ENCODE measurements at places on chromosomes 13 and 19. TPM values are rescaled to one million over a fixed set of nuclear protein-coding genes. Genes with fewer than 3 reads are reported as not detected.

Gene PAF1
- polyA plus RNA-seq, result 27.4 TPM

Gene FBXO46
- polyA plus RNA-seq, result 14.4 TPM

Gene OR10H1
- polyA plus RNA-seq, result not detected

Gene KCTD12
- 29.4 TPM for polyA plus RNA-seq

Gene ZNF90
- polyA plus RNA-seq, result 2.9 TPM

Gene ALOX5AP
- 58.5 TPM for polyA plus RNA-seq

Gene NXNL1
- polyA plus RNA-seq, result not detected

Gene ERICH4
- polyA plus RNA-seq, result not detected

Gene SIGLEC5
- polyA plus RNA-seq, result not detected

Gene ONECUT3
- not detected for polyA plus RNA-seq

Gene IL4I1
- 6.4 TPM for polyA plus RNA-seq

Gene FFAR1
- 0.52 TPM for polyA plus RNA-seq

Gene ZNF285
- 1.4 TPM for polyA plus RNA-seq

Gene MEGF8
- 2.3 TPM for polyA plus RNA-seq

Gene SAE1
- polyA plus RNA-seq, result 53.3 TPM

Gene CCL25
- 0.51 TPM for polyA plus RNA-seq

Gene VAV1
- 48.8 TPM for polyA plus RNA-seq

Gene MICOS13
- polyA plus RNA-seq, result 78.0 TPM

Gene ZNF878
- polyA plus RNA-seq, result not detected

Gene ZNF91
- 8.4 TPM for polyA plus RNA-seq

Gene CSNK1G2
- 120 TPM for polyA plus RNA-seq

Gene PDE4A
- polyA plus RNA-seq, result 2.1 TPM

Gene TSKS
- polyA plus RNA-seq, result 1.0 TPM

Gene CCDC169
- polyA plus RNA-seq, result 0.10 TPM

Gene BRME1
- polyA plus RNA-seq, result 2.7 TPM

Gene DOCK6
- polyA plus RNA-seq, result 12.5 TPM

Gene ZNF844
- 2.0 TPM for polyA plus RNA-seq

Gene LAIR2
- 3.5 TPM for polyA plus RNA-seq

Gene ALDH16A1
- 54.9 TPM for polyA plus RNA-seq

Gene CYP2F1
- polyA plus RNA-seq, result not detected

Gene C13orf42
- polyA plus RNA-seq, result not detected

Gene GPR12
- polyA plus RNA-seq, result 0.04 TPM

Gene ZNF135
- polyA plus RNA-seq, result 4.8 TPM

Gene KLK12
- 0.16 TPM for polyA plus RNA-seq

Gene GRIK5
- polyA plus RNA-seq, result 1.4 TPM

Gene ZNF440
- 2.6 TPM for polyA plus RNA-seq

Gene PLIN4
- polyA plus RNA-seq, result 0.27 TPM

Gene PSG6
- polyA plus RNA-seq, result not detected

Gene CGB7
- polyA plus RNA-seq, result 0.03 TPM

Gene RDH8
- not detected for polyA plus RNA-seq

Gene SLITRK6
- polyA plus RNA-seq, result 0.02 TPM

Gene KIRREL2
- polyA plus RNA-seq, result 0.11 TPM

Gene PNMA8B
- polyA plus RNA-seq, result 1.2 TPM

Gene DNASE2
- polyA plus RNA-seq, result 33.9 TPM

Gene VSTM1
- polyA plus RNA-seq, result 0.70 TPM

Gene TNFSF11
- 0.87 TPM for polyA plus RNA-seq

Gene CD209
- 0.46 TPM for polyA plus RNA-seq

Gene ENOX1
- polyA plus RNA-seq, result 0.63 TPM

Gene SWSAP1
- 8.3 TPM for polyA plus RNA-seq

Gene CYP4F2
- not detected for polyA plus RNA-seq
